ENCODE measurements at places on chromosomes 2 and 18.

GRCh38 chr18:413233-413632, 87.3 kb downstream of the COLEC12 start:
- DNase-seq: no peak

DNA sequence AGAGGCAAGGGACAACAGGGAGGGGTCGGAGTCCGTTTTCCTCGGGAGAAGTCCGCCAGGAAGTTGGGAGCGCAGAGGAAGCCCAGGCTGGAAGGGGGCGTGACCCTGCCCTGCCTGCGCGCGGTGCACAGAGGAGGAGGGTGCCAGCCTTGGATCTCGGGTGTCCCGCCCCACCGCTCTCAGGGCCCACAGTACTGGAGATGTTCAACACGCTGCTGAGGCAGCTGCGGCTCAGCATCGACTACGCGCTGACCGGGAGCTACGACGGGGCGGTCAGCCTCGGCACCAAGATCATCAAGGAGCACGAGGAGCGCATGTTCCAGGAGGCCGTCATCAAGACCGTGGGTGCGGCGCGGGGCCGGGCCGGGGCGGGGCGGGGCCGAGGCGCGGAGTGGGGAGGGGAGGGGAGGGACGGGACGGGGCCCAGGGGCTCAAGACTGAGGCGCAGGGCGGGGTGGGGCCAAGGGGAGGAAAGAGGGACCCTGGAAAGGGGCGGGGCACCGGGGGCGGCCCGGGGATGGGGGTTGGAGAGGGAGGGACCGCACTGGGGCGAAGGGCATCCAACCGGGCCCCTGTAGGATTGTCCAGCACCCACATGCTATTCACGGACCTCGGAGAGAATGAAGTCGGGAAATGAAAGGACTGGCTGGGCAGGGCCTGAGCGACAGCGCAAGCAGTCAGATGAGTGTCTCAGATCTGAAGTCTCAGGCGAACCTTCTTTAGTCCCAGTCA, 36.6 kb downstream of the POMC start:
- DNase-seq: no peak

DNA sequence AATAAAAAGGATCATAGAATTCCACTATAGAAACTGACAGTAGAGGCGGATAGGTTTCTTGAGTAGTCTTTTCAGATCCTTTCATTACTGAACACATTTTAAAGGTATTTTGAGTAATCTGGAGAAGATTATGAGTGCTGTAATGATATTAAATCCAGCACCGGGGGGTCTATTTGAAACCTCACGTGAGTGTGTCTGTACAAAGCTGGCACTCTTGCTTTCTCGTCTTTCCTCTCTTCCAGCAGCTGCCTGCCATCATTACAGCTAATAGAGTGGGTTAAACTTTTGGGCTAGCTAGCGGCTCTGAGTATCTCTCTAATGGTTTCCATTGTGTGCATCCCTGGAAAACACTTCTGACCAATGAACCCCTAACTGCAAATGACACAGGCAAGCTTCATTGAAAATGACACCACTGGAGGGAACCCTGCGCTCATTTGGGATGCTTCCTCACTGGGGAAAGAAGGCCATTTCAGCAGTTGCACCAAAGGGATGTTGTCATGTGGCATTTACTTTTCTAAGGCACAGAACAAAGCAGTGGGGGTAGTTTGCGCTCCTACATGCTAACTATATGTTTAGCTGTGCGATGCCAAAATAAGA, 101.0 kb downstream of the HRH4 start:
- no peak for DNase-seq

GRCh38 chr2:173307293-173307692, 47.4 kb upstream of the CDCA7 start:
- DNase-seq: no peak

- peak; percentile 43 for DNase-seq
Measured at GRCh38 chr18:62982600-62983251, 267.4 kb downstream of the PHLPP1 start.

GRCh38 chr18:709771-710170, 2.7 kb downstream of the ENOSF1 start:
- DNase-seq: no peak

DNA sequence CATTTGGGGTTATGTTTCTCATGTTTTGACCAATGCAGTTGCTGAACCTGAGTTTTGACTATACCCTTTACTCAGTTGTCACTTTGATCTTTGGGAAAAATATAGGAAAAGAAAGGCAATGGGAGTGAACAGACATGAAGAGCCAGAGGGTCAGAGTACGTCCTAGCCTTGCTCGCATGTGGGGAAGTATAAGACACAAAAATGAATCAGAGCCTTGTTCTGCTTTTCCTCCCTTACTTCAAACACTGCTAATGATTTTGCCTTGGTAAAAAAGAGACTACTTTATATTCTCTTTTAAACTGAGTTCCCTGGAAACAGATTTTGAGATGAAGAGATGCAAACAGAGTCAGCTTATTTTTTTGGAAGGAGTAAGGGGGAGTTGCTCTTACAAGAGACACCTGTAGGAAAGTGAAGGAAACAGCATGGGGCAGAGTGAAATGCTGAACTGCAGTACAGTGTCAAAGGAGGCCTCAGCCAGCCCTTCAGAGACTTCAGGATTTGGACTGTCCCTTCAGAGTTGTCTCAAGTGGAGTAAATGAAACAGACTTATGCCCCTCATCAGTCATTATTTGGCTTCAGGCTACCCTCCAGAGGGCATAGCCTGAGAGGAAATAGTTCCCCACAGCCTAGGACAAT, 11.1 kb upstream of the FAP start:
- no peak for DNase-seq

DNA sequence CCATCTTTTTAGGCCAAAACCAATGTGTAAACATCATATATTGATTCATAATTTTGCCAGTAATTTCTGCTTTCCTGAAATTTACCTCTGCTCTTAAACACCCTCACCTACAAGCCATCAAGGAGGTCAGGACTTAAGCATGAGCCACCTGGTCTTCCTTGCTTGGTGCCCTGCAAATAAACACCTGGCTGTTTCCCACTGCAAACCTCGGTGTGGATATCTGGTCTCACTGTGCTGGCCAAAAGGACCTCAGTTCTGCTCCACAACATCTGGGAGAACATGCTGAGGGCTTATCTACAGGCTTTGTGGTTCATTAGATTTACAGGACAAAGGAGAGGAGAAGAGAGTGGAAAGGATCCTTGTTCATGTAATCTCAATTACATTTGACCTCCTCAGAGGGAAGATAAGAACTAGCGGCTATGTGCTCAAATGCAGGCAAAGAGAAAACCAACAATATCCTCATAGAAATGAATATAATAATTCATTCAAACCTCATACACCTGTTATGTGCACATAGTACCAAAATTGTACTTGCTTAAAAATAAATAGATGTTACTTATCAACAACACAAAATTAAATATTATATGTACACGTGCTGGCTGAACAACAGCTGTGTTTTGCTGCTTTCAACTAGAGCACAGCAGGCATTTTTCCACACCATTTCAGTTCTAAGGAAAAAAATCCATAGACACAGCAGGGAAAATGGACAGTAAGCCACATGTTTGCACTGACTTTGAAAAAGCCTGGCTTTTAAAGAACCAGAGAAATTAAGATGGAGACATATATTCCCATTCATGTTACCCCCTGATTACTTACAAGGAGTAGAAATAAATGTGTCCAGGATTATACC, 465.1 kb downstream of the LPIN1 start:
- DNase-seq: no peak

GRCh38 chr2:140186313-140186712, 1406.1 kb upstream of the NXPH2 start:
- no peak for DNase-seq

GRCh38 chr2:32611366-32611765, 16.5 kb upstream of the TTC27 start:
- no peak for DNase-seq

- no peak for DNase-seq
Measured at GRCh38 chr2:101809698-101810097, 112.2 kb downstream of the MAP4K4 start.

DNA sequence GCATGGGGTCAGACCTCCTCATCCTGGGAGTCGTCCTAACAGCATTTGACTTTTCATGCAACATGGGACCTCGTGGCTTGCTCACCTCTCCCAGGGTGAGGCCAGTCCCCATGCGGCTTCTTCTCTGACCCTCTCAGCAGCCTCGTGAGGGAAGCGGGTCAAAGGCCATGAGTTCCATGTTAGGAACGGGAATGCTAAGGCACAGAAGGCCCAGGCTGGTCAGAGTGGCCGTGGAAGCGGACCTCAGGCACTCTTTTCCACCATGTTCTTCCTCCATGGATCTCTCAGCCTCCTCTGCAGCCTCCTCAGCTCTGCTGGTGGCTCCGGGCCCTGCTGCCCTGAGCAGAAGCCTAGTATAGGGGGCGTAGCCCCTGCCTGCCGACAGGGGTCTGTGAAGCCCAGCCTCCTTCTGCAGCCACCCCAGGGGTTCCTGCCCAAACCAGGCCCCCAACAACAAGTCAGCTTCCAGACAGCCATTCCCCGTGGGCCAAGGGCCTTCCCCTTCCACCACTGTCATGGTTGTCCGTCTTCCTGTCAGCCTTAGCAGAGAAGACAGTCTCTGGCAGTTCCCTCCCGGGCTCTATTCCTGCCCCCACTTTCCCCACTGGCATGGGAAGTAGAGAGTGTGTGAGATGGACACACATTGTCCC, 60.0 kb upstream of the OTOF start:
- DNase-seq: no peak

DNA sequence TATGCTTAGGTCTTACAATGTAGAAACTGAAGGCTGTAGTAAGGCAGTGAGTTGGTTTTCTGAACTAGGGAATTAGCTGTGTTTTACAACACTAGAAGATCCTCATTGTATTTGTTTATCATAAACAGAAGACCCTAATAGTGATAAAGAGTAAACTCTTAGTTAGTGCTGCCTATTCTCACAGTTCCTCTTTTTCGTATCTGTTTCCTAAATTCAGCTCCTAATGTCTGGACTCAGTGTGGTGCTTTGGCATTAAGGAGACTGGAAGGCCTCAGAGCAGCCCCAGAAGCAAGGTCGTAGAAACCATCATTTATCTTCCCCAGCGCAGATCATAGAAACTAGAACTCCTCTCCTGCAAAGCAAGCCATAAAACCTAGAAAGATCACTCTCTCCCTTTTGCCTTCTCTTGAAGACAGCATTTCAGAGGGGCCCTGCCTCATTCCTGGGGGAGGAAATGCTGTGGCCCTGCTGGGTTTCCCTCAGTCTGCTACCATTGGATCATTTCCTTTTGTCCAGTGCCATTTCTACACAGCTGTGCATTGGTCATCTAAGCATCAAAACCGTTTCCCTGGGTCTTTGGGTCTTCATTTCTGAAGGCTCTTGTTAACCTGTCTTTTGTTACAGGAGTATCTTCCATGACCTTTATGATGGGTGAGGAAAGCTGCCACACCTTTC, 4.7 kb downstream of the ACP1 start:
- no peak for DNase-seq

DNA sequence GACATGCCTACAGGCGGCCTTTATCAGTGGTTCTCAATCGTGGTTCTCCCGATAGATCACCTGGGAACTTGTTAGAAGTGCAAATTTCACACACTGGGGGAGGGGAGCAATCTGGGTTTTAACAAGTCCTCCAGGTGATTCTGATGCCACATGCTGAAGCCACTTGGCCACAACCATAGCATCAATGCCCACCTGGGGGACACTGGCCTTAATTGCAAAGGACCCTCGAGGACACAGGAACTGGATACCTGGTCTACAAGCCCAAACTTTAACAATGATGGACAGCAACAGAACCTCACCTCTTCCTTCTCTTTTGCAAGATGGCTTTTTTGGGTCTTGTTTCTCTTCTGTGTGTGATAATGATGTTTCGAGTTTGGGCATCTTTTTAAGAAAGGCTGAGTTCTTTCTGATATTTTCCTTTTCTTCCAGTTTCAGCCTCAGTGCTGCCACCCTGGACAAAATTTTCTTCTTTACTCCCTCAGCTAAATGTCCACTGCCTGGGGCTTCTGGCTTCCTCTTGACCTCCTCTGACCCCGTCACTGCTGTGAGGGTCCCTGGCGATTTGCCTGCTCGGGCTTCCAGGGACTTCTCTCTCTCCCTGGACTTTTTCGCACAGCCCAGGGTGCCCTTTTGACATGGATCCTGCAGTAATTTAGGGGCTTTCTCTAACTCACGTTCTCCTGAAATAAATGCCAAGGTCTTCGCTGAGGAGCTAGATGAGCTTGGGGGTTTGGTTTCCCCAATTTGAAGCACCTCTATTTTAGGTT, 94.2 kb downstream of the ALPK2 start:
- no peak for DNase-seq

DNA sequence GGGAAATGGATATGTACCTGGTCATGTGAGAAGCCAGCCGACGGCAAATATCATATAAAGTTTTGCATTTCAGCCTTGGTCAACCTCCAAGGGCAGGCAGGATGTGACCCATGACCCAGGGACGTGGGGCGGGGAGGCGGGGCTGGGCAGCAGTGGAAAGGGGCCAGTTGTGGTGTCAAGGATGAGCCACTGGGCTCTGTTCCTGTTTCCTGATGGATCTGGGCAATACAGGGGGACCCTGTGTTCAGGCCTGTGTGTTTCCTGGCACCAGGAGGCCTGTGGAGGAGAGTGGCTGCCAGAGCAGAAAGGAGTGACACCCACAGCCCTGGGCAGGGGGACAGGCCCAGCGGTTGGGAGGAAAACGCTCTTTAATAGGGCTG, 106.9 kb downstream of the GATA6 start:
- no peak for DNase-seq
